Stimulated activated CD8-positive, alpha-beta memory T cell treated with anti-CD3 and anti-CD28 coated beads, Interleukin-2, amount 100 ng/mL, for 1 hour (primary cell): ENCODE measurements at places on chromosomes 3 and 15.

- no peak for DNase-seq
These were observed 41.3 kb downstream of the ARNT2 start for GRCh38 chr15:80445300-80446041.

DNA sequence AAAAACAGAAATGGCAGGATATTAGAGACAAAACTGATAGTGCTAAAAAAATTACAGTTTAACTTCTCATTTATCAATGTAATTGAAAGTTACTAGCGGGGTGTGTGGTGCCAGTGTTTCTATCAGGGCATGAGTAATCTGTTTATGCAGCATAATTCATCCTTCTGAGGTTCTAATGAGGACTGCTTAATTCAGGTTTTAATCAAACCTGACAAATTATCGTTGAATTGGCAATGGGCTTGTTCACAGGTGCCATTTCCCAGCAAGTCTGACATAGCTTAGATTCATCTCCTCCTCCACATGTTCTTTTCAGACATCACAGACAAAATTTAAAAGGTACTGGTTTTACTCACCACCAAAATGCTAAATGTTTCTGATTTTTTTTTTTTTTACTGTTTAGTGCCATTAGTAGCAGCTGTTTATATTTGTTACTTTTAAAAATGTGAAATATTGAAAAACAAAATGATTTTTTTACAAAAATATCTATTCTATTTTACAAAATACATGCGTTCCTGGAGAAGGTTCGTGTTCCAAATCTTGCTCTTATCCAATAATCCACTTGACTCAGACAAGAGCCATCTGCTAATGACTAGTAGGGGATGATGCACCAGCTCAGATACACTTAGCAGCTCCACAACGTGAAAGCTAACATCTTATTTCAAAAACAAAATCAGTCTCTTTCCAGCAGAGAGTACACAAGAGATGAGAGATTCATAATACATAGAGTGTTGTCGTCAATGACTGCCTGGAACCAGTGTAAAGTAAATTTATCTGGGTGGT is 447.7 kb upstream of the DPPA4 start:
- no peak for DNase-seq

DNA sequence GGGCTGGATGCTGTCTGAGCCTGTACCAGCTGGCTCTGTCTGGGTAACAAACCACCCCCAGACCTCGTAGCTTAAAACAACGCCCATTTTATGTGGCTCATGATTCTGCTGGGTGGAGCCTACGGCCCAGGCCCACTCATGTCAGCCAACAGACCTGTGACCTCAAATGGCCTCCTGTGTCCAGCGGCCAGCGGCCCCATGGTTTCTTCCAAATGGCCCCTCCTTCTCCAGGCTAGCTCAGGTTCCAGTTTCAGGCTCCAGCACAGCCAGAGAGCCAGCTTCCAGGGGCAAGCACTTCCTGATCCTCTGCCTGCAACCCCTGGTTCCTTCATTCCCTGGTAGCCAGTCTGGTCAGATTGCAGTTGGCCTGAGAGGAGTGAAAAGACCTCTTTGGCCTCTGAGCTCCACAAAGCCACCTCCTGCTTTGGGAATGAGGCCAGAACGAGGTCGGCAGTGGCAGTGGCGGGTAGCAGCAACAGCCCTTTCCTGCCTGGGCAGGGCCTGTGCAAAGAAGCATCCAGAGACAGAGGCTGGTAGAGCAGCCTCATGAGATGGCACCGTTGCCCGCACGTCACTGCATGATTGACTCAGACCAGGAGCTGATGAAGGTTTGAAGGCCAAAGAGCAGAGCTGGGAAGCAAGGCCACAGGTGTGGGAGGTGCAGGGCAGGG is 21.0 kb upstream of the PLXNA1 start:
- DNase-seq = no peak

GRCh38 chr3:106573605-106574004 is 704.8 kb upstream of the CBLB start:
- DNase-seq = no peak

GRCh38 chr3:190169877-190170276 is 49.2 kb upstream of the P3H2 start:
- DNase-seq = no peak

DNA sequence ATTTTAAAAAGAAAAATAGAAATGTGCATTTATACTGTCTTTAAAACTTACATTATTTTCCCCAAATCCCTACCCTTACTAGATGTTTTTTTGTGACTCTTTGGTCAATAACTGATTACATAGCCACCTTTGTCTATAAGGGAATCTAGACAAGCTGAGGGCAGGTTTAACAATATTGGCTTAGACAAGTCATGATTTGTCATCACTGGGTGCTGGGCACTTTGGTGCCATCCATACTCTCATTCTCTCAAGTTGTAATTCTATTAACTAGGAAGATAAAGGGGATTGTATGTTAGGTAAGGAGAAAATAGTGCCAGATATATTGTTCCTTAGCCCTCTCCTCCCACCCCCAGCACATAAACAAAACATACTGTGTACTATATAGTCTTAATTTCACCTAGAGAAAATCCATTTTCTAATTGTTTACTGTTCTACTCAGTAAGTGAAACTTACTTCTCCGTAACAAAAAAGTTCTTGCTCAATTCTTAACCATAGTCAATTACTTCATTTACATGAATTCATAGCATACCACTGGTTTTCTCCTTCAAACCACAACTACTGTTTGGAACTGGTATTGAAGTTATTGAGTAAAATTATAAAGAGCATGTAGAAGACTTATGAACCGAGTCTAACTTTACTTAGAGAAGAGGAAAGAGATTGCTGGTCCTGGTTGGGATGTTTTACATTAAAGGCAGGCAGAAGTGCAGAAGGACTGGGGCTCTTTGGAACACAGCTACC is 877.1 kb downstream of the PDCD6IP start:
- no peak for DNase-seq
